ENCODE measurements at places on chromosomes 4 and X. TPM values are rescaled to one million over a fixed set of nuclear protein-coding genes. Genes with fewer than 3 reads are reported as not detected.

The ASMT gene
- not detected for total RNA-seq

The AMOT gene
- total RNA-seq: 8.1 TPM

The FGFRL1 gene
- total RNA-seq: 60.5 TPM

The CT47A7 gene
- total RNA-seq: not detected

The SH2D1A gene
- not detected for total RNA-seq

The VEGFD gene
- not detected for total RNA-seq

The EVC gene
- 26.7 TPM for total RNA-seq

The CDS1 gene
- total RNA-seq: 2.3 TPM

The MAGEB1 gene
- total RNA-seq: not detected

The SPARCL1 gene
- not detected for total RNA-seq

Data from mesangial cell (primary cell).